Peyer's patch (tissue), 4 donors: ENCODE measurements at places on chromosomes 4 and X. TPM values are rescaled to one million over a fixed set of nuclear protein-coding genes. Genes with fewer than 3 reads are reported as not detected.

TAF7L gene
- total RNA-seq = not detected

ITIH6 gene
- total RNA-seq = not detected

FAM50A gene
- total RNA-seq = 212 TPM

DNA sequence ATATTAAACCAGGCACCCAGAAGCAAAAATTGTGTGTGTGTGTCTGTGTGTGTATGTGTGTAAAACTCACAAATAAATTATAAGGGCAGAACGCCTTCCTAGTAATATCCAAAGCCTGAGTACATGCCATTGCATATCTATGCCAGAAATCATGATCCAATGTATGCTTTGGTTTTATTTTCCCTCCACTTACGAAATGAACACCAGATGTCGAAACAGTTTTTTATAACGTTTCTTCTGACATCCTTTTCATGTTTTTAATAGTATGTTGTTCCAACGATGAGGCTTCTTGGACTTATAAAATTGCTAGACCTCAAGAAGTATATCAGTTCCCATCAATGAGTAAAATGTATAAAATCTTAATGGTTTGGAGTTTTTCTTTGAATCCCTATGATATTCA is 55.4 kb downstream of the KCNIP4 start:
- no peak for DNase-seq
- no peaks in the 10 kb centered on the region for H3K27me3 ChIP-seq
- no peaks in the 10 kb centered on the region for H3K4me1 ChIP-seq
- no peak overlapping the region for H3K4me3 ChIP-seq
- H3K27ac ChIP-seq = no peak overlapping the region
- H3K36me3 ChIP-seq = no peaks in the 10 kb centered on the region

DNA sequence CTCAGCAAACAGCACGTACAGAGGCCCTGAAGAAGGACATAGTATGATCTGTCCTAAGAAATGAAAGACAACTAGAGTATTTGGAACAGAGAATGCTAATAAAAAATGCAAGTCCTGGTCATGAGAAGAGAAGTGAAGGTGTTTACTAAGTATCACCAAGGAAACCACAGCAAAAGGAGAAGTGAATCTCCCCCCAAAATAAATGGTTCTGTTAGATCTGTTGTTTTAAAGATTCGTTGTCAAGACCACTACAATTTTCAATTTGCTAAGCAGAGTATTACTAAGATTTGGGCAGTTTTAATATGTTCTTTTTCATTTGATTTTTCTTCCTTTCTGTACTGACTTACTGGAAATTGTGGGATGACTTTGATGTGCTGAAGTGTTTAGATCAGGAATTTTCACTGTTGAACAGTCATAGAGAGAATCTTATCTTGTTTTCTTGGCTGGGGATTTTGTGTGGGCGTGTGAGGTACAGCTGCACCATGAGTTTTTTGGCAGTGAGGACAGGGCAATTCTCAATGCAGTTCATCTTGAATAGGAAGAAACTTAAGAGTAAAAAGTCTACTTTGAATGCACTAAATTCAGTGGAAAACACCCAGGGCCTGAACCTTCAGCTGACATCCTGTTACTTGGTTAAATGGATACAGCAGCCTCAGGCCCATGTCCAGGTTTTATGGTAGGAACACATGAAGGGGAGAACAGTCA is 132.2 kb downstream of the STIM2 start:
- H3K4me3 ChIP-seq = no peak overlapping the region
- no peaks in the 10 kb centered on the region for H3K27me3 ChIP-seq
- H3K27ac ChIP-seq = peak overlapping the region; percentile 38
- H3K36me3 ChIP-seq = no peaks in the 10 kb centered on the region

DNA sequence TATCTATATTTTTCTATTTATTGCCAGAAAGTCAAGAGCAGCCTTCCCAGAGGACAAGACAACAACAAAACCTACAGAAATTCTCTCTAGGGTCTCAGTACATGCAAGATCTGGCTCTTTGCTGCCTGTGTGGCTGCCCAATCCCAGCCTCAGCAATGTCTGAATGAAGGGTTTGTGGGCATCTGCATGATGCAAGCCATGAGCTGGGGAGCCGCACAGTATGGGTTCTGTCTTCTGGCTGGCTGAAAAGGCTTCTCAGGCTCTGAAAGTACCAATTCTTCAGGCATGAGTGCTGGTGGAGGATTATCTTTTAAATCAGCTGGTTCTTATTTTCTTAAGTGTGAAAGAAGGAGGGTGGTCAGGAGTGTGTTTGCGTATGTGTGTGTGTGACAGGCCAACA is 104.6 kb downstream of the PDGFRA start:
- no peaks in the 10 kb centered on the region for H3K36me3 ChIP-seq
- DNase-seq = no peak
- H3K27me3 ChIP-seq = no peaks in the 10 kb centered on the region
- H3K4me3 ChIP-seq = no peak overlapping the region
- H3K27ac ChIP-seq = no peak overlapping the region

DNA sequence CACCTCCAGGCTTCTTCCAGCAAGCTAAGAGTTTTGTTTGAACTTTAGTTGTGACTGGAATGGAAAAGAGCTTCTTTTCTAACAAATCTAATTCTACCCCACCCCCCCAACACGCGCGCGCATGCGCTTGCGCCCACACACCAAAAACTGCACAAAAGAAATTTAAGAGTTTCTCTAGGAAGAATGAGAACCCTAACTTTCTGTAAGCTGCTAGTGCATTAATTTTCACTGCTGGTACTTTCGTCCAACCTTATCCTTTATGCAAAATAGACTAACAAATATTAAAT is 9.0 kb upstream of the INTU start:
- no peaks in the 10 kb centered on the region for H3K36me3 ChIP-seq
- H3K27me3 ChIP-seq = peaks cover 9% of the 10 kb centered on the region
- H3K4me3 ChIP-seq = peak overlapping the region; percentile 52
- no peak for DNase-seq

- no peaks in the 10 kb centered on the region for H3K36me3 ChIP-seq
- no peak overlapping the region for H3K27ac ChIP-seq
- H3K27me3 ChIP-seq = no peaks in the 10 kb centered on the region
- H3K4me1 ChIP-seq = no peaks in the 10 kb centered on the region
Measured at GRCh38 chrX:11750046-11750445, 8.0 kb upstream of the MSL3 start.

GRCh38 chr4:6953751-6954380 is 44.2 kb downstream of the TBC1D14 start:
- no peak overlapping the region for H3K4me3 ChIP-seq
- H3K27ac ChIP-seq = peak overlapping the region; percentile 43
- peak; percentile 90 for DNase-seq
- H3K36me3 ChIP-seq = no peaks in the 10 kb centered on the region
- H3K27me3 ChIP-seq = no peaks in the 10 kb centered on the region
- H3K4me1 ChIP-seq = no peaks in the 10 kb centered on the region

- no peaks in the 10 kb centered on the region for H3K27me3 ChIP-seq
- no peak overlapping the region for H3K27ac ChIP-seq
- no peaks in the 10 kb centered on the region for H3K36me3 ChIP-seq
- DNase-seq = no peak
- no peaks in the 10 kb centered on the region for H3K4me1 ChIP-seq
- no peak overlapping the region for H3K4me3 ChIP-seq
Measured at GRCh38 chr4:185950891-185951290, 118.1 kb upstream of the TLR3 start.

DNA sequence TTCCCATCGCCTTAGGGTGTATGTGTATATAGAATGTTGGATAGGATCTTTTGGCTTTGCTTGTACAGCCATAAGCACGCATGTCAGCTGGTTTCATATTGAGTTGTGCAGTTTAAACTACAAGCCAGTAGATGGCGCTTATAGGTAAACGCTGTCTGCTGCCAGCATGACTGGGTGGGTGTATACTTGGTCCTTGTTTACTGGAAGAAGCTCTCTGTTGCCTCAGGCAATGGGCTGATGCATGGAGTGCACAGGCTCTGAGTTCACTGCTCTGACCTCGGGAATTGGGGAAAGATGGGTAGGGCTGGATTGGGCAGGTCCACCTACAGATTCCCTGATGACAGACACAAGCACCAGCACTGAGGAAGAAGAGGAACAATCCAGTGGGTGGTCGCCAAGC is 831.5 kb downstream of the STIM2 start:
- no peak overlapping the region for H3K4me3 ChIP-seq
- H3K27ac ChIP-seq = no peak overlapping the region
- no peaks in the 10 kb centered on the region for H3K27me3 ChIP-seq
- H3K36me3 ChIP-seq = no peaks in the 10 kb centered on the region
- peak; percentile 34 for DNase-seq

- no peaks in the 10 kb centered on the region for H3K27me3 ChIP-seq
- H3K4me3 ChIP-seq = no peak overlapping the region
- no peak for DNase-seq
- no peak overlapping the region for H3K27ac ChIP-seq
- H3K36me3 ChIP-seq = no peaks in the 10 kb centered on the region
- no peaks in the 10 kb centered on the region for H3K4me1 ChIP-seq
Measured at GRCh38 chr4:71206763-71207162, 132.1 kb upstream of the SLC4A4 start.

DNA sequence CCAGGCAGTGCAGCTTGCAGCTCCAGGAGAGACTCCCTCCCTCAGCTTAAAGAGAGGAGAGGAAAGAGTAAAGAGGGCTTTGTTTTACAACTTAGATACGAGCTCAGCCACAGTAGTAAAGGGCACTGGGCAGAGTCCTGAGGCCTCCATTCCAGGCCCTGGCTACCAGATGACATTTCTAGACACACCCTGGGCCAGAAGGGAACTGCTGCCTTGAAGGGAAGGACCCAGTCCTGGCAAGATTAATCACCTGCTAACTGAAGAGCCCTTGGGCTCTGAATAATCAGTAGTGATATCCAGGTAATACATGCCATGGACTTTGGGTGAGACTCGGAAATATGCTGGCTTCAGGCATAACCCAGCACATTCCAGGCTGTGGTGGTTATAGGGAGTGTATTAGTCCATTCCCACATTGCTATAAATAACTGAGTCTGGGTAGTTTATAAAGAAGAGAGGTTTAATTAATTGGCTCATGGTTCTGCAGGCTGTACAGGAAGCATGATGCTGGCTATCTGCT is 15.3 kb upstream of the SLC16A2 start:
- no peaks in the 10 kb centered on the region for H3K27me3 ChIP-seq
- H3K4me1 ChIP-seq = no peaks in the 10 kb centered on the region
- no peak overlapping the region for H3K27ac ChIP-seq
- no peaks in the 10 kb centered on the region for H3K36me3 ChIP-seq

GRCh38 chr4:69025191-69025998 is 70.9 kb upstream of the UGT2B7 start:
- no peak for DNase-seq
- H3K27ac ChIP-seq = no peak overlapping the region
- no peaks in the 10 kb centered on the region for H3K4me1 ChIP-seq
- H3K4me3 ChIP-seq = no peak overlapping the region
- no peaks in the 10 kb centered on the region for H3K27me3 ChIP-seq

DNA sequence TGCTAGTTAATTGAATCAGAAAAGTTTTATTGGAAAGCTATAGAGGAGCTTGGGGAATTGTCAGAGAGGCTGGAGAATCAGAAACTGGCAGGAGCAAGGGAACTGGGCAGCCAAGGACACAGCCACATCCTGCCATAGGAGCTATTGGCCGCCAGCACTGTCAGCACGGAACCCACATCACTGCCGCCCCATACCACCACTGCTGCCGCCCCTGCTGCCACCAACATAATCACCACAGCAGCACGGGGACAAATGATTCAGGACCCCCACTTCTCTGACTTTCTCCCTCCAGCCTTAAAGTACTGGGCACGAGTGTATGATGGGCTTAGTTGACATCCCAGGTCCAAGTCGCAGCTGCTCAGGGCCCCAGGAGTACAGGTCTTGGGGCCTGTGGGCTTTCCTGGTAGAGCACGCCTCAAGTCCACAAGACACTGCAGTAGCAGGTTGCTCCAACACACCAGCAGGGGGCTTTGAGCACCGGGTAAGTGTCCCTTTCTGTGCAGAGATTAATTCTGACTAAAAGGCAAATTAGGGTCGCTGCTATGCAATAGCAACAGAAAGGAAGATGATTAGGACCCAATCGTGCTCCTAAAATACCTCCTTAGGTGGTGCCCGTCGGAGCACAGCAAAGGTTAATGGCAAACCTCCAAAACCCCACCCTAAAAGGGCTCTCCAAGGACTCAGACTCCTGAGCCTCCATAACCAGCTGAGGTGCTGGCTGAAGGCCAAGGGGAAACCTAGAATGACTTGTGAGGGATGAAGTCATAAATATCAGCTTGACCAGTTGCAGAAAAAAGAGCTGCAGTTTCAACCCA is 6.9 kb downstream of the PJA1 start:
- no peaks in the 10 kb centered on the region for H3K27me3 ChIP-seq
- no peaks in the 10 kb centered on the region for H3K36me3 ChIP-seq
- no peak overlapping the region for H3K27ac ChIP-seq
- H3K4me1 ChIP-seq = no peaks in the 10 kb centered on the region
- H3K4me3 ChIP-seq = no peak overlapping the region

DNA sequence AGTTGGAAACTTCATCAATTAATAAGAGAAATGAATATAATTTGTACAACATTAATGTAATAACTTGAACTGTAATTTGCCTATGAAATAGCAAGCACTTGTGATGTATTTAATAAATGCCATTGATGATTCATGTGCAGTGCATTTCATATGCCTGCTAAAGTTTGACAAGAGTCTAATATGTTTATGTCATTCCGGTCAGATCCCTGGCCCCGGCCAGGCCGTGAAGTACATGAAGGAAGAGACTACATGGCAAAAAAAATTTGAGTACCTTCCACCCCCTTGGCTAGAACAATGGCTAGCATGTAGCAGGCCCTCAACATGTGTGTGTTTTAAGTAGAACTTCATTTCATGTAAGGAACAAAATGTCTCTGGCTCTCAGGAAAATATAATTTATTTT is 161.3 kb downstream of the ATP10D start:
- DNase-seq = no peak
- no peaks in the 10 kb centered on the region for H3K27me3 ChIP-seq
- H3K4me3 ChIP-seq = no peak overlapping the region
- H3K4me1 ChIP-seq = no peaks in the 10 kb centered on the region
- no peaks in the 10 kb centered on the region for H3K36me3 ChIP-seq
- no peak overlapping the region for H3K27ac ChIP-seq

DNA sequence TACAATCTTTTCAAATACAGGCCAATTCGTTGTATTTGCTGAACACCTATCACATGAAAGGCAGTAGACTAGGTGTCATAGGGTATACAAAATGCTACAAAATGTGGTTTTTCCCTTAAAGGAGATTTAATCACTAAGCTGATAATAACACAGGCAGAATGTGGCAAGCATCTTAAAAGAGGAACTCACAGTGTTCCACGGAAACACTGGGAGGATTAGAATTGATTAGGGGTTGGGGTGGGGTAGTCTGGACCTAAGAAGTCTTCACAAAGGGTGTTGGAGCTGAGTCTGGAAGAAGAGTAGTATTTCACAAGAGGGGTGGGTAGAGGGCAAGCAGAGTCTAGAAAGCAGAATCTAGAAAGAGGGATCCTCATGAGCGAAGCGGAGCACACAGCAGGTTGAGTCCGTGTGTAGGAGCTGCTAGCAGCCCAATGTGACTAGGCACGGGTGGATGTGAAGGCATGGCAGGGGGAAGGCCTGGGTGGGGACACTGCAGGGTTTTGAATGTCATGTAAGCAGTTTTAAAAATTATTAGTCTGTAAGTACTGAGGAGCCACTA is 123.6 kb downstream of the MGST2 start:
- no peak overlapping the region for H3K27ac ChIP-seq
- no peaks in the 10 kb centered on the region for H3K36me3 ChIP-seq
- H3K4me1 ChIP-seq = no peaks in the 10 kb centered on the region
- no peak for DNase-seq
